ENCODE measurements at places on chromosomes 3 and 15. TPM values are rescaled to one million over a fixed set of nuclear protein-coding genes. Genes with fewer than 3 reads are reported as not detected.

GRCh38 chr15:76647612-76648011 is 257.5 kb downstream of the SCAPER start:
- H3K4me1 ChIP-seq, result no peaks in the 10 kb centered on the region
- peaks cover 5% of the 10 kb centered on the region for H3K36me3 ChIP-seq
- H3K4me3 ChIP-seq, result no peak overlapping the region
- no peak for DNase-seq
- no peaks in the 10 kb centered on the region for H3K27me3 ChIP-seq

GRCh38 chr3:140848666-140849065 is 93.0 kb upstream of the SLC25A36 start:
- DNase-seq, result no peak
- H3K36me3 ChIP-seq, result no peaks in the 10 kb centered on the region
- peaks cover 5% of the 10 kb centered on the region for H3K4me1 ChIP-seq
- H3K27me3 ChIP-seq, result no peaks in the 10 kb centered on the region
- no peak overlapping the region for H3K27ac ChIP-seq

DNA sequence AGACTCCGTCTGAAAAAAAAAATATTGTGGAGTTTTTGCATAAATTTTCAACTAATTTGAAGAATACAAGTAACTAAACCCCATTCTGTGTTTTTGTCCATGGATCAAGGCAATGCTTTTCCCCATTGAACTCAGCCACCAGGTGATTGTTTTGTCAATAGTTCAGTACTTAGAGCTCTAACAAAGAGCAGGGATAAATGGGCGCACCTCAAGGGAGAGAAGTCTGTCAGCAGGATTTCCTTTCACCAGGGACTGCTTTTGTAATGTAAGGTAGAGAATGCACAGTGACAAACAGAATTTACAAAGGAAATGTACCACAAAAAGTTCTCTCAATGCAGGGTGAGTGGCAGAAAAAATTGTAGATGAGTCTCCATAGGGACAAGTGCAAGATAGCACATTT is 10.8 kb upstream of the ATP13A5 start:
- no peak overlapping the region for H3K4me3 ChIP-seq
- no peak overlapping the region for H3K27ac ChIP-seq
- no peak for DNase-seq
- no peaks in the 10 kb centered on the region for H3K4me1 ChIP-seq

Gene NAALADL2
- 10.7 TPM for total RNA-seq

Gene CYP8B1
- not detected for total RNA-seq

Gene MYRIP
- total RNA-seq, result 15.6 TPM

Data from spleen (tissue), 13 donors.